ENCODE measurements at places on chromosomes 4 and X. TPM values are rescaled to one million over a fixed set of nuclear protein-coding genes. Genes with fewer than 3 reads are reported as not detected.

DNA sequence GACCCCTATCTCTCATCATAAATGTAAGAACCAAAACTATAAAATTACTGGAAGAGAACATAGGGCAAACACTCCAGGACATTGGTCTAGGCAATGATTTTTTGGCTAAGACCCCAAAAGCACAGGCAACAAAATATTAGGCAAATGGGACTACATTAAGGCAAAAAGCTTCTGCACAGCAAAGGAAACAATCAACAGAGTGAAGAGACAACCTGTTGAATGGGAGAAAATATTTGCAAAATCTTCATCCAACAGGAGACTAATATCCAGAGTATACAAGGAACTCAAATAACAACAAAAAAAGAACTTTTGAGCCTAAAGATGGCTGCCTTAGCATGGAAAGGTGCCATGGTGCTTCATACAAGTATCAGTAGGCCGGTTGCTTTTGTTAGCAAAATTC, 111.1 kb upstream of the FMR1 start:
- no peak for DNase-seq

Gene SHISA3
- 97.9 TPM for polyA plus RNA-seq

GRCh38 chr4:130722361-130722760, 1626.4 kb downstream of the C4orf33 start:
- DNase-seq, result no peak

Gene MMRN1
- 2.1 TPM for polyA plus RNA-seq

- DNase-seq, result no peak
Measured at GRCh38 chr4:128527946-128528576, 240.4 kb upstream of the PGRMC2 start.

DNA sequence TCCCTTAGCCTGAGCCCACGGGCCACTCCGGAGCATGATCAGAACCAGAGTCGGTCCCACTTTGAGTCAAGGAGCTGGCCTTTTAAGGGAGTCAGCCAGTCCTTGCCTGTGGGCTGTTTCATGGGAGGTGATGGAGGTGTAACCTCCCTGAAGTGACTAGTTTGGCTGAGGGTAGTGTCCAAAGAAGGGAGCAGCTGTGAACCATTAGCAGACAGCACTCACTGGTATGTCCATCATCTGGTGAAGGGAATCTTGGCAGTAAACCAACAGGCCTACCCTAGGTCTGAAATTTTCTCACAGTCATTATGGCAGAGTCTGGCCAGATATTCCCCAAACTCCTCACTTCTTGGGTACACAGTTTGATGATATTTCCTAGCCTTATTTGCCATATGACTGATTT, 12.3 kb upstream of the REPS2 start:
- no peak for DNase-seq

DNA sequence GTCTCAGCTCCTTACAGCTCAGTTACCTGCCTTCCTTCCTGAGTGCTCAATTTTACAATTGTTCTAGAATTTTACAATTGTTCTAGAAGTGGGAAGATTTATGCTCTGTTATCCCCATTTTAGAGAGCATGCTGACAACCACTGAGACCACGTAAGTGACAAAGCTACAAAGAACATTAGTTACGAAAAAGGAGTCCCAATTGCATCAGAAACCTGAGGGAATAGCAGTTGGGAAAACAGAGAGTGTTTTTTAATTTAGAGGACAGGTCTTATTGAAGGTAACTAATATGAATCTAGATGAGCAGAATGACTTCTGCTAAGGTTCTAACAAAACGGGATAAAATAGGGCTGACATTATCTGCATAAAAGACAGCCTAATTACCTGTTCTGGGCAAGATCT, 103.3 kb downstream of the THOC2 start:
- no peak for DNase-seq

GRCh38 chr4:169975131-169975837, 50.9 kb downstream of the MFAP3L start:
- no peak for DNase-seq

DNA sequence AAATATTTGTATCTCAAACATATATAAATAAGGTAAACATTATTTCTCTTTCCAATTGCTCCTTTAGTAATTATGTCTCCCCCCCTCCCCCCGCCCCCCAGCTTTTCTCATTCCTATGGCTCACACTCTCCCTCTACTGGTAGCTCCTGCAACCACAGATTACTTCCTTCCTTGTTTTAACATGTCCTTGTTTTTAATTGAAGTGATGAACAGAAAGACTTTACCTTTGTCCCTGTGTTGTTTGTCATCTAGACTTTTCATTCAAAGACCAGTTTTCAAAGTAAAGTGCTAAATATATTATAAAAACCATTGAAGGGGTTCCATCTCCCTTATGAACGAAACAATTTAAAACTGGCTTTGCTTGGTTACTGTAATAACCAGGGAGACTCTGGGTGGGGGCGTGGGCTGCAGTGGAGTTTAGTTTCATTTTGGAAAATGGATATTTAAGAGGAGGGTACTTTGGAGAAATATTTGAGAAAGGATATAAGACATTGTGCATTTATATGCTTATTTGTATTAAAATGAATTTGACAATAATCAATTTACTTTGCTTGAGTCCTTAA, 352.9 kb downstream of the RAPGEF2 start:
- peak; percentile 47 for DNase-seq

DNA sequence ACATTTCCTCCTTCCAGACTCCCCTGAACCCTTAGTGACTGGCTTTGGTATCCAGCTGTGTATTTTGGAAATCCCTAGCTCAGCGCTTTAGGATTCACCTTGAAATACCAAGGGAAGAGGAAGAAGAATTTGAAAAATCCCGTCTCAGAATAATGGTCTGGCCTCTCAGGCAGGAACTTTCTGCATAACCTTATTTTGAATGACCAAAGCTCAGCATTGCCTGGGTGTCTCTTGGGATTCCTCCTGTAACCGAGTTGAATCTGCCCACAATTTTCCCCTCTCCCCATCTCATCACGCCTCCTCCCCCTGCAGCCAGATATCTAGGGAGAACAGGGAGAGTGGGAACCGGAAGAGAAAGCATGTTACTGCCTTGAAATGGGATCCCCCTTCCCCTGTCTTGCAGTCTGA, 116.2 kb downstream of the SMIM20 start:
- no peak for DNase-seq

Gene FAM9C
- polyA plus RNA-seq, result 0.25 TPM

DNA sequence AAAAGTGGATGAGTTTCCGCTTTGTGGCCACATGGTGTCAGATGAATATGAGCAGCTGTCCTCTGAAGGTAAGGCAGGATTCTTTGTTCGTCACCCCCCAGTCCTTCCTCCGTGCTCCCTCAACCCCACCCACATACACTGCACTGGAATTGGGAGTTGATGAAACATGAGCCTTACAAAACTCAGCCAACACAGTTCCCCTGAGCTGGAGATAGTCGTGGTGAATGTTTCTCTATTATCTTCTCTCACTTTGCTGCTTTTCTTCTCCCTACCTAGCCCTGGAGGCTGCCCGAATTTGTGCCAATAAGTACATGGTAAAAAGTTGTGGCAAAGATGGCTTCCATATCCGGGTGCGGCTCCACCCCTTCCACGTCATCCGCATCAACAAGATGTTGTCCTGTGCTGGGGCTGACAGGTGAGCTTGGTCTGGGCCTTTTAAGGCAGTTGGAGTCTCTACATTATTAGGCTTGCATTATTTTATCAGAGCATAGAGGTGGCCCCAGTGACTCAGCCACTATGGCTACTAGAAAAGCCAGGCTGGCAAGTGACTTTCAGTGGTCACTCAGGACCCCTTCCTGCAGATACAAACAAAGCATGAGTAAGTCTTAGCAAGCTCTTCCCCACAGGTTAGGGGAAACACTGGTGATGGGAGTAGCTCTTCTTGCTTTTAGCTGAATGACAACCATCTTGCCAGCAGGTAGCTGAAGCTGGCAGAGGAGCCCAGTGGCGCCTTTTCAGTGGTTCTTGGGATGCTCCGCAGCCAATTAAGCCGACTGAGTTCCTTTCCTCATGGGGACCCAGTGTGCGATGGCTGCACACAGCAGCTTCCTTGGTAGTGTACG, 1.6 kb downstream of the RPL10 start:
- no peak for DNase-seq

- no peak for DNase-seq
Measured at GRCh38 chr4:59770601-59771264, 1429.4 kb upstream of the ADGRL3 start.

Gene PRDM8
- 1.5 TPM for polyA plus RNA-seq

DNA sequence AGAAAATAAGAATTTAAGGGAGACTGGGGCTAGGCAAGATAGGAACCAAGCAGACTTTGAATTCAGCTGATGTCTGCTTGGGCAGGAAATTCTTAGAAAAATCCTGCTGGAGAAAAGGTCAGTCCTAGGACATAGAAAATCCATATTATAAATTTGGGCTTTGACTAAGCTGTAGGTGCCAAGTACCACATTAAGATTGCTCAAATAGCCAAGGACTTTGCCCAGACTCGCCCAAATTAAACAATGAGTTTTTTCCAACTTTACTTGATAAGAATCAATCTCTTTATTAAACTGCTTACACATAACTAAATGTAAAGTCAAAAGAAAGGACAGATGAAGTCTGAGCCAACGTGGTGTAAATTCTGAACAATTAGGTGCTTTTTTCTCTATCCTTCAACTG, 95.4 kb downstream of the FUNDC1 start:
- DNase-seq, result no peak

Gene CLNK
- 0.91 TPM for polyA plus RNA-seq

GRCh38 chr4:133585323-133585722, 436.2 kb downstream of the PCDH10 start:
- no peak for DNase-seq

Gene TRIM75
- polyA plus RNA-seq, result 0.10 TPM

DNA sequence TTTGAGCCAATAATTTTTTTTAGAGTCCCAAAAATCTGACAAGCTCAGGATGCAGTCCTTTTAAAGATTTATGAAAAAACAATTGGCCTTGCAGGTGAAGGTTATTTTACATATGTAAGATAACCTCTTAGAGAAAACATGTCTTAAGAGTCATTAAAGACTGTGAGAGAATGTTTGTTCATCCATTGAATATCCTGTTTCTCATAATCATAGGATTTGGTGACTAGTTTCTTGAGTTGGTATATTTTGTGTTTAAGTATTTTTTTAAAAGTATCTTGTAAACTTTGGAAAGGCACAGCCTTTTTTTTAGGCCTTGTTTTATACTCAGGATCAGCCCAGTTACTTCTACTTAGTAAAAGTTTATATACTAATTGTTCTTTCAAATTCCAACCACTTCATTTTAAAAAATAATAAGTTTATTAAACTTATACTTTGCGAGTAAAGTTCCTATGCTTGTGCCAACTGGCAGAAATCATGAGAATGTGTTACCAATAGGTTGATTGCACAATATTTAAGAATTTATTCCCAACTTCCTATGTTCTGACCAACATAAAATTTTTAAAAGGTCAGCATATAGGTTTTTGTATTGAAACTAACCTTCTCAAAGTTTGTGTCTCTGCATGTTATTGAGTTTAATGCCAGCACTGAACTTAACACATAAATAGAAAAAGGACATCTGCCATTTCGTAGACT, 40.0 kb upstream of the ARSJ start:
- DNase-seq, result no peak
